AG04449 (cell line): ENCODE measurements at places on chromosomes 4 and X.

DNA sequence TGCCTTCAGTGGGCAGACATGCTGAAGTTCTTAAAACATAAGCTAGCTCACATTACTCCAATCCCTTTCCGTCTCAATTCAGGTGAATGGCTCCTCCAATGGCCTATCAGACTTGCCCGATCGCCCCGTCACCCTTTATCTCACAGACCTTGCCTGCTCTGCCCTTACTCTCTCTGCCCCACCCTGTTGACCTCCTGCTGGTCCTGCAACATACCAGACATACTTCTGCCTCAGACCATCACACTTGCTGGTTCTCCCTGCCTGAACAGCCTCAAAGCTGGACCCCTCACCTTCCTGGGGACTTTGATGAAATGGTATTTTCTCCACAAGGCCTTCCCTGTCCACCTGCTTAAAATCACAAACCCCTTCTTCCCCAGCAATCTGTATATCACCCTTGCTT, 340.1 kb upstream of the NR3C2 start:
- DNase-seq = no peak

GRCh38 chr4:69881173-69881773, 21.3 kb upstream of the SULT1E1 start:
- DNase-seq = no peak

- no peak for DNase-seq
Measured at GRCh38 chr4:11605597-11605996, 176.9 kb upstream of the HS3ST1 start.

DNA sequence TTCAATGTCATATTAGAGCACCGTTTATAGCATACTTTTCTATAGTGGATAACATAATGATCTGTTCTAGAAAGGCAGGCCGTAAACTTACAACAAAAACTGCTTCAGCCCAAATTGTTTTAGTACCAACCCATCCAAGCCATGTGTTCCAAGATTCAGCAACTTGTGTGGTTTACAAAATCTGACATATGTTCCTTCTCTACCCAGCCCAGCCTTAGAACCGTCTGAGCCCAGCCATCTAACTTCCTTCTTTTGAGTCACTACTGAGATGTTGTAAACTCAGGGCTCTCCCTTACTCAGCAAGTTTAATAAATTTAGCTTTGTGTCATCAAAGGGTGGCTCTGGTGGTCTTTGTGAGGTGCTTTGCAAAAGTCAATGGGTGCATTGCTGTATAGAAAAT, 32.4 kb upstream of the REPS2 start:
- DNase-seq = no peak

DNA sequence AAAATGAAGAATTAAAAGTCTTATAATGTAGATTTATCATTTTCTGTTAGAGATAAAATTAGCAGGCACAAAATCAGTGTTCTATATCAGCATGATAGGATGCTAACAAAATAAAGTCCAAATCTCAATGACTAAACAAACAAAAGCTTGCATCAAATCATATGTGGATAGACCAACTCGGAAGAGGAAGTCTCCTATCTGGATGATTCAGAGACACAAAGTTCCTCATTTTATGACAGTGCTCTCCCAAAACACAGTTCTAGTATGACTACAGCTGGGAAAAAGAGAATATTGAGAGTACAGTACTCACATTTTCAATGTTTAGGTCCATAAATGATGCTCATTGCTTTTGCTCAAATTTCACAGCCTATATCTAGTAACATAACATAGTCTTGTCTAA, 376.1 kb upstream of the CTSO start:
- no peak for DNase-seq

DNA sequence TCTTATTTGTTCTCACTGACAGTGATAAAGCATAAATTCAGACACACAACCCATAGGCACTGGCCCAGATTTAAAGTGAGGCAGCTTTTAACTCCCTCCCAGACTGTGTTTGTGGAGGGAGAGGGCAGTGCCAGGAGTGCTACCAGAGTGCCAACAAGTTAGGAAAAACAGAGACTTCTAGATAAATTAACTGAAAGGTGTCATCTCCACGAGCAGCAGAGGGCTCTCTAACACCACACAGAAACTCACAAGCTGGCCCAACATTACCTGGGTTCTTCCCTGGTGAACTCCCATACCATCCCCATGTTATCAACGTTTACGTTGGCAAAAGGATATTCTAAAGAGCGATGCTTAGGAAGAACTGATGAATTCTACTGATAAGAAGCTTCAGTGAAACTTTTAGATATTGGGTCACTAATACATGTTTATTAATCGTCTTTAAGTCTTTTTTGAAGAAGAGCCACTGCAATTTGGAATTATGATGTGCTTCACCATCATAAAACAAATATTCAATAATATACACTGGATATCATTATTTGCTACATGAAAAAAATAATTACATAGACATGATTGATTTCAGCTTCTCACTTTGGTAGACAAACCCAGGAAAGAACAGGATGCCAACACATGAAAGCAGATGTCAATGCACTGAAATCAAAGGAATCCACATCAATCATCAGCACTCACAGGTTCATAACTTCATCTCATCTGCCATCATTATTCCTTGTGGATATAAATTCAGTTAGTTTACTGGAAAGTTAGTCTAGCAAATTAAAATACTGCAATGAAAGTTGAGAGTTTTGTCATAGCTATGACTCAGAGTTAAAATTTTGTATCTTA, 121.2 kb upstream of the NAP1L5 start:
- no peak for DNase-seq

DNA sequence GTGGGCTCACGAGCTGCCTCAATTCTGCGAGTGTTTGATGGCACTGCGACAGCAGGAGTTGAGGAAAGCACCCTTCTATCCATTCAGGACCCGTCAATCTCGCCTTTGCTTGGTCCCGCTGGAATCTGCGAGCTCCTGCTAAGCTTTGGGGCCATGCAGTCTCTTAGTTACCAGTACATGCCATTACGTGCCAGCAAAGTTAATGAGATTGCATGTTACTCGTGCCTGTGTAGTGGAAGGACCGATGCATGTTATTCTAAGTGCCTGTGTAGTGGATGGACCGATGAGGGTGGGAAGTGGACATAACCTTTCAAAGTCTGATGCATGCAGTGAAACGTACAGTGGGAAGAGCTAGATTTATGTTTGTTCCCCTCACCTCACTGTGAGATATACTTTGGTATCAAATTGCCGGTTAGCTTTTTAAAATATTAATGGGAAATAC, 569 bp downstream of the RPS3A start:
- DNase-seq = no peak

DNA sequence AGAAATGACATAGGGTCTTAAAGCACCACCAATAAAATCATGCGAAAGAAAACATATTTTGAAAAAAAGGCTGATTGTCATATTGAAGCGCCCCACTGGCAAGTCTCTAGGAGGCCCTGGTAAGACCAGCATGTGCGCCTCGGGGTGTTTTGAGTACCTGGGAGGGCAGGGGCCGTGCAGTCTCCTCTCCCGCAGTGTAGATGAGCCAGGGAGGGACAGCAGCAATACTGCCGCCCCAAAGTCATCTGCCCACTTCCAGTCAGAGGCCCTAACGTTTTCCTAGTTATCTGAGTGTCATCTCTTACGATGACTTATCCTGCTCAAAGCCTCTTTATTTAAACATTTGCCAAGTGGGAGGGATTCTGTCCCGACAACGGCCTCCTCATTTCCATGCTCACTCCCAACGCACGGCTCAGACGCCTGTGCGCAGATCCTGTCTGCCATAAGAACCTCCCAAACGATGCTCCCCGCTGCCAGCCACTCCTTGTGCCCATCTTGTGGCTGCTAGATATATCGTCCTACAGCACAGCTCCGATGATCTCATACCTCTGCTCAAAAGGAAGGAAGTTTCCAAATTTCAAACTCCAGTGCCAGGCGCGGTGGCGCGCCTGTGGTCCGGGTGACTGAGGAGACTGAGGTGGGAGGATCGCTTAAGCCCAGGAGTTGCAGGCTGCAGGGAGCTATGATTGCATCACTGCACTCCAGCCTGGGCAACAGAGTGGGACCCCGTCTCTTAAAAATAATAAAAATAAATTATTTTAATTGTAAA, 17.2 kb upstream of the SCRG1 start:
- no peak for DNase-seq

- DNase-seq = no peak
Measured at GRCh38 chr4:111930659-111931058, 214.6 kb upstream of the FAM241A start.

DNA sequence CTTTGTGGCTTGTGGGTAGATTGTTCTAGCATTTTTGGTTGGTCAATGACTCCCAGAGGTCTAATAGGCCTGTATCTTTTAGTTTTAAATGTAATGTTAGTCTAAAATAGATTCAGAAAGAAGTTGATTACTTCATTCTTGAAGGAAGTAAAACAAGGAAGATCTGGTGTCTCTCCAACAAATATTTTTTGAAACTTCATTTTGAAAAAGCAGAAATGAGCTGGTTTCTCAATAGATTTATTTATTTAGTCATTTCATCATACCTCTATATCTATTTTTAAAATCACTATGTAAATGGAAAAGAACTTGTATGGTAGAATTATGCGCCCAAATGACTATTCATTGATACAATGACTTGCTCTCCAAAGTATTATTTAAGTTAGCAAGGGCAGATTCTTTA, 7.2 kb downstream of the HTR2C start:
- no peak for DNase-seq

- DNase-seq = no peak
Measured at GRCh38 chr4:176277162-176277904, 8.3 kb upstream of the ASB5 start.

DNA sequence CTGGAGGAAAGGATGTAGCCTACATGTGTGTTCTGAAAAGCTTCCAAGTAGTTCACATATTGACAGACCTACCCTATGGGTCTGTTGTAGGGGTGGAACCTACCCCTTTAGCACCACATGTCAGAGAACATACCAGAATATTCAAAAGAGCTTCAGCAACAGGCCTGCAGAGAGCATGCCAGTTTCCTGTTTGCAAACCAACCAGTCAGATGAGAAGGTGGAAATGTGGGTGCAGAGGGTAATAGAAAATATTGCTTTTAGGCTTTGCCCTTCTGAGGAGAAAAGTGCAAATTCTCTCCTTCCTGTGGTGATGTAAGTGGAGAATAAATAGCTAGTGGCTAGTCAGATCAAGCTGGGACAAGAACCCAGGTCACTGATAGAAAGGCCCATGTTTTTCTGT, 16.4 kb downstream of the INTS6L start:
- no peak for DNase-seq

DNA sequence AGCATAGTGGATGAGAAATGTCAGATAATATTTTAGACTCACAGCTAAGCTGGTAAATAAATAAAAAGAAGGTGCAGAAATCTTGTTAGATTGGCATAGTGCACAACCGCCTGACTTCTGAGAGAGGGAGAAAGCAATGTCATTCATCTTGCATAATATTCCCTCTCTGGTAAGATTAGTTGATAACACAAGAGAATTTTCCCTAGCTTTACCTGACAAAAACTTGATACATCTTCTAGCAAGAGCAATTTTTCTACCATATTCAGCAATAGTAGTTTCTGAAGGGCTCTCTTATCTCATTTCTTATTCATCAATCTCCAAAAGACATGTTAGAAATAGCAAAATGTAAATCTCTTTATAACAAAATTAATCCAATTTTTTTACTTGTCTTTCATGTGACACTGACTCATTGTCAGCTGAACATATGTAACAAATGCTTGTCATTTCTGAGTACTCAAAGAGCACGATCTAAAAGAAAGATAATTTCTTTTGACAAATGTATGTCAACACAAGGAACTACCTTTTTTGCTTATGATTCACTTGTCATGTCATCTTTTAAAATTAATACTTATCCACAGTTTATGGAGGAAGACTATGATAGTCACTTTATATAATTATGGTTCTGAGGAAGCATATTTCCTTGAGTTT, 240.0 kb downstream of the ARAP2 start:
- DNase-seq = no peak

DNA sequence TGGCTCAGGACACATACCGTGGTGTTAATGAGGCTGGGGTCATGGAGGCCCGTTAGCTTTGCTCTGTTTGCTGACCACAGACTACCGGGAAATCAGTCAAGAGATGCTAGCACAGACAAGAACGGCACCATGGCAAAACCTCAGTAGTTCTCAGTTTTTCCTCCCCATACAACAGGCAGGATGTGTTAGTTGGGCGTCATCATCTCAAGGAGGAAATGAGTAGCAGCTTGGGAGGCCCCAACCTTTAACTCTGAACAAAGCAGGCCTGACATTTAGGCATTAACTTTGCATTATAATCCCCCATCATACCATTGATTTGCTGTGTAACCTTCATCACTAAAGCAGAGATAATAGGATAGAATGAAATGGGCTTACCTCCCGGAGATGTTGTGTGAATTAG, 714.2 kb downstream of the RPA4 start:
- no peak for DNase-seq

GRCh38 chr4:53747401-53747800, 156.1 kb upstream of the LNX1 start:
- DNase-seq = no peak

DNA sequence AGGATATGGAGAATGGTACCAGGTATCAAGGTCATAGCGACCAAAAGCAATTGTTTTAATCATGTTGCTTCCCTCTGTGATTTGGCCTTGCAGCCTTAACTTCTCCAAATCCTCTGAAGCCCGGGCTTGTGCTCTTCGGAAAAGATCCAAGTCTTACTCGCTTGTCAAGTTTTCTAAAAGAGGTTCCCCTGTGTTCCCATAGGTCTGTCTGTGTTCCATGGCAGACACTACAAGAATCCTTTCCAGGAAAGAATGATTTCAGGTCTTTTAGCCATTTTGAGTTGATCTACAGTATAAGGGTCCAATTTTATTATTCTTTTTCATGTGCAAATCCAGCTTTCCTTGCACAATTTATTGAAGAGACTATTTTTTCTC, 710.6 kb upstream of the DIAPH2 start:
- no peak for DNase-seq

DNA sequence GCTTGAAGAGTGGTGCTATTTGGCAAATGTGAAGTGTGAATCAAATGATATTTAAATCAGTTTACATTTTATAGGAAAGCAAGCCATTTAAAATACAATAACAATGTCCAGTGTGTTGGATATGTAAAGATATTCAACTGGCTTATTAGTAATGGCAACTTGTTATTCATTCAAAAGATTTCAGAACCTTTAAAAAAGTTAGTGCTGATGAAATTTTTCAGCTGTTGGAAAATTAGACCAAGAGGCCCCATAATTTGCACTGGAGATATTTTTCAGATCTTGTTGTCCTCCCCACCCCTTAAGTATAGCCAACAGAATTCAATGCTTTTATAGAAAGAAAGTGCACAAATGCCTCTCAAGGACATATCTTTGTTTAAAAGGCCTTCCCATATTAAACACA, 54.6 kb downstream of the UNC5C start:
- DNase-seq = no peak
